Activated CD4-positive, alpha-beta T cell treated with anti-CD3 and anti-CD28 coated beads, Interleukin-2, amount 50 U/mL, for 4 hours (primary cell): ENCODE measurements at places on chromosomes 4 and X.

DNA sequence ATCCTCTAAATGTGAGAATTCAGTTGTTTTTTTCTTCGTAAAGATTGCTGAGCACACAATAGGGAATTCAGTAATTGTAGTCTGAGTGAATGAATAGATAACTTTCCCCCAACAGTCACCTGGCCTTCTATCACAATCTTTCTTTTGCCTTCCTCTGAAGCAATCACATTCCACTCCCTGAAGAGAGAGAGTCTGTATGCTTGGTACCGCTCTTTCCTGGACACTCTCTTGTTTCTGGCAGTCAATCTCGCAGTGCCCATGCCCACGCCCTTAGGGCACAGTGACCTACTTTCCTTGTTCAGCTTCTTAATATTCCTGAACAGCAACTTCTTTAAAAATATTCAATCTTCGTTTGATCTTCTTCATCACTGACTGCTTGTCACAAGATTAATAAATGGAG, 255.9 kb downstream of the ADAMTS3 start:
- no peak for DNase-seq

DNA sequence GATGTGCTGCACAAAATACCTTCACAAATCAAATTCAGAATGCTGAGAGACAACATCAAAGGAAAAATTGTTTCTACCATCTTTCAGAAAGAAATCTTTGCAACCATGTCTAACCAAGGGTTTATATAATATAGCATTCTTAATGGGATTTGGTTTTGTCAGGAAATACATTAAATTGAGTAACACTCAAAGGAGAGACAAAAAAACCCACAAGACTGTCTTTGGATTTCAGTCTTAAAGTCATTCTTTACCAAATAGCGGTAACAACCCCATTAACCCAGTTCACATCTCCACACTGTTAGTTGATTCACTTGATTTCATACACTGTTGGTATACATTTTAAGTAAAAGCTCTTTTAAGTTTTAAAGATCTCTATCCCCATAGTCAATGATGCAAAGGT, 145.7 kb upstream of the EDNRA start:
- no peak for DNase-seq

- no peak for DNase-seq
Observed at GRCh38 chr4:139754938-139755337, 89.3 kb downstream of the MGST2 start.

- DNase-seq, result no peak
Observed at GRCh38 chr4:24195991-24196736, 306.3 kb upstream of the PPARGC1A start.

GRCh38 chr4:61214680-61215079, 14.6 kb downstream of the ADGRL3 start:
- no peak for DNase-seq

- no peak for DNase-seq
Observed at GRCh38 chrX:130246084-130246483, 22.6 kb downstream of the ZNF280C start.

DNA sequence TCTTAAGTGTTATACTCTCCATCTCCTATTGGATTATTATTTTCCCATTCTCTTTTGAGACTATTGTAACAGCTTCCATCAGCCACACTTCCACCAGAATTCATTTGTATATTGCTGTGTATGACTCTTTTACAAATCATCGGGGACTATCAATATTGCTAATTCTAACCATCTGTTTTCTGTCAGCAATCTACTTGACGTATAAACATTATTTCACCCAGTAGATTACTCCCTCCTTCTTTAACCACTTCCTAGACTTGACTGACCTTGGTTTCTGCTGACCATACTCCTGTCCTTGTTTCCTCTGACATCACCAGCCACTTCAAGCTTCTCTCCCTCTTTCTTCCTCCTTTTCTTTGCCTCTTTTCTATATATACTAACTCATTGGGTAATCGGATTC, 402.9 kb downstream of the PCDH18 start:
- no peak for DNase-seq
